ENCODE measurements at places on chromosomes 4 and X. TPM values are rescaled to one million over a fixed set of nuclear protein-coding genes. Genes with fewer than 3 reads are reported as not detected.

DNA sequence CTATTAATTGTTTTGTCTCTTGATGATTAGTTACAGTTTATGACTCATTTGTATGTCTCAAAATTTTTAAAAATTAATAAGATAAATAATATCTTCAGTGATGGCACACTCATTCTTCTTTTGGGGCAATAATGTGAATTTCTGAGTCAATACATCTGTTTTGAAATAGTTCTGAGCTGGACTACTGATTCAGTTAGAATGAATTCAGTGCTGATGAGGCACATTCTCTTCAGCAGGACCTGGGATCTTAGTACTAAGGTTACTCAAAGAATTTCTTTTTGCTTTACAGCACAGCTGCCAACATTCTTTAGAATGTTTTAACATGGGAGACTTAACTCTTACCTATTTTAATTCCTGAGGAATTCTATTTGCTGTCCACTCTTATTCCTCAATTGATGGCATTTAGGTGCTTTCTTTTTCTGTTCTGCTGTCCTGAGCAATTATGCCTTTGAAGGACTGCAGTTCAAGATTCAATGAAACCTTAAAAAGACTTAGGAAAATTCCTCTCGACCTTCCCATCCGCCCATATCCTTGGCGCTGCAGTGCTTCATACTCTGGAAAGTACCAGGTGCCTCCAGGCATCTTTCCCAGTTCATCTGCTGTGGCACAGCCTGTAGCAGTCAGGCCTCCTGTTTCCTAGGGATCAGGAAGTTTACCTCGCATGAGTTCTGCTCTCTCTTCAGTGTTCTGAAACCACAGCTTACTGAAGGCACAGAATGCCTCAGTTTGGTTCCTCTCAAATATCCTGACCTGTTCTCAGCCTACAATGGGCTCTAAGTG, 213.7 kb downstream of the FSTL5 start:
- DNase-seq, result no peak

The VSIG4 gene
- 32.8 TPM for total RNA-seq

The RAB41 gene
- total RNA-seq, result not detected

- no peak for DNase-seq
Measured at GRCh38 chr4:138871555-138871875, 144.1 kb upstream of the NOCT start.

DNA sequence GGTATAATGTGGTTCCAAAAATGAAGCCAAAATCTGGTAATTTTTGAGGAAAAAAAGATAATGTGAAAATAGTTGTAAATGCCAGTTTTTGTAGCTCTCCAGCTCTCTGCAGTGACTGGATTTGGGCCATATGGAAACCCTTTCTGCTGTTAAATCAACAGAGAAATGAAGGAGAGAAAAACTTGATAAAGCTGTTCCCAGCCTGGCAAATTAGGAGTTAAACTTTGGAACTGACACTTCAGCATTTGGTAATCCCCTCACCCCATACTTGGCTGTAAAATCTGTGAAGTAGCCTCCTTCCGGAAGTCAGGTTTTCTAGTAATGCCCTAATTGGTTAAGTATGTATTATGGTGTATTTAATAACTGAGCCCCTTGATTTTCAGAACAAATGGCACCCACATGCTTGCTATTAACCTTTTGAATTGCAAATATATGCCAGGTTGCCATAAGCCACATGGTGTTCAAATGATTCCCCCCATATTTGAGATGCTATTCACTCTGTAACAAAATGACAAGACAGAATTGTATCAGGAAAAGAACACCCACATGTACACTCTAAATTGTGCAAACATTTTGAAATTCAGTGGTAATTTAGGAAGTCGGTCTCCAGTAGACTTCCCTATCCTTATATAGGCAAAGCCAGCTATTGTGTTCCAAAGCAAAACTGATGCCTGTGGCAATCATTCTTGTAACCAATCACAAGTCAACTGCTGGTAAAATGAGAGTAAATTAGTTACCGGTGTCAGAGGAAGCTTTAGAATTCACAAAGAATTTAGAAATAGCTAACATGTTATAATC, 96.3 kb upstream of the ADAMTS3 start:
- no peak for DNase-seq

GRCh38 chr4:3802571-3803474, 36.6 kb downstream of the ADRA2C start:
- no peak for DNase-seq

DNA sequence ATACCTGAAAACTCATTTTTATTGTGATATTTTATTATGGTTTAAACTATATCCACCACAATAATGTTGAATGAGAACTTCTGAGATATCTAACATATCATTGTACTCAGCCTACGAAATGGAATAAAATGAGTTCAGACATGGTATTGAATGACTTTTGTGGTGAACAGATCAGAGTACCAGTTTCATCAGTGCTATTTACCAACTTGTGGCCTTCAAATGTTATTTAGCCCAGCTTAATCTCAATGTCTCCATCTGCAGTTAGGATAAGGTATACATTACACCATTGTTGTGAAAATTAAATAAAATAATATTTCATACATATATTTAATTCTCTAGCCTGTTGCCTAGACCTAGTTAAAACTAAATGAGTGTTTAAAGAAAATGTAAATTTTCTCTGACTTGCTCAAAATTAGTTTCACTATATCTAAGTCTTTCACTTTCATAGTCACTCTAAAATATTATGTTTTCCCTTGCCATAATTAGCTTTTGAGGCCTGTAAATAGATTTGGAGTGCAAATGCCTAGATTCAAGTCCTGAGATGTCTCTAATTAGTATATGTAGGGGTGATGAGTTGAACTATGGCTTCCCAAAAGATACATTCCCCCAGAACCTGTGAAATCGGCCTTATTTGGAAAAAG, 594.2 kb downstream of the STPG2 start:
- no peak for DNase-seq

The CT45A2 gene
- total RNA-seq, result not detected

DNA sequence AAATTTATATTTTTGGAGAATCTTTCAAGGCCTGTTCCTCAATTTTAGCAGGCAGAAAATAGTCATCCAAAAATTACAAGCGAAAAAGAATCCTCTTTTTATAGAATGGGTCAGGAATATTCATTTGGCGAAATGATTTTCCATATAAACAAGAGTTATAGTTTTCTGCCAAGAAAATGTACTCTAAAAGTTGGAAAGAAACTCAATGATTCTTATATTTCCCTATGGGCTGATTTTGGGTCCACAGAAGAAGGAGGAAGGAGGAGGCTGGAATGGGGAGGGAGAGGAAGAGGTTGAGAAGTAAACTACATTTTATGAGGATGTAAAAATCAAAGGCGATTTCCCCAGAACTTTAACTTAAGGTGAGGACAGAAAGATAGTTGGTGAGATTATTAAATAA, 159.3 kb downstream of the DCAF12L1 start:
- DNase-seq, result no peak

GRCh38 chr4:182074810-182075209, 168.4 kb upstream of the TENM3 start:
- DNase-seq, result no peak

DNA sequence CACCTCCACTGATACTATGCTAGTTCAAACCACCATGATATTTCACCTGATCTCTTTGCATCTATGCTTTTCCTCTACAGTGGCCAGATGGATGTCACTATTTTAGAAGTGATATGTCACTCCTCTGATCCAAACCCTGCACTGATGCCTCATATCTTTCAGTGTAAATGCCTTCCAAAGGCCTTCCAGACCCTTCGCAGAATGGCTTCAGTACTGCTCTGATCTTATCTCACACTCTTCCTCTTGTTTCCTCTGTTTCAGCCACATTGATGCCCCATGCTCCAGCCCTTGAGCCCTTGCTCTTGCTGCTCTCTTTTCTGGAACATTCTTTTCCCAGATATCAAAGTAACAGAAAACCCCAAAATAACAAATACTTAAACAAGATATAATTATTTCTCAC, 17.9 kb downstream of the MID1IP1 start:
- no peak for DNase-seq

The MAGEB10 gene
- total RNA-seq, result not detected

DNA sequence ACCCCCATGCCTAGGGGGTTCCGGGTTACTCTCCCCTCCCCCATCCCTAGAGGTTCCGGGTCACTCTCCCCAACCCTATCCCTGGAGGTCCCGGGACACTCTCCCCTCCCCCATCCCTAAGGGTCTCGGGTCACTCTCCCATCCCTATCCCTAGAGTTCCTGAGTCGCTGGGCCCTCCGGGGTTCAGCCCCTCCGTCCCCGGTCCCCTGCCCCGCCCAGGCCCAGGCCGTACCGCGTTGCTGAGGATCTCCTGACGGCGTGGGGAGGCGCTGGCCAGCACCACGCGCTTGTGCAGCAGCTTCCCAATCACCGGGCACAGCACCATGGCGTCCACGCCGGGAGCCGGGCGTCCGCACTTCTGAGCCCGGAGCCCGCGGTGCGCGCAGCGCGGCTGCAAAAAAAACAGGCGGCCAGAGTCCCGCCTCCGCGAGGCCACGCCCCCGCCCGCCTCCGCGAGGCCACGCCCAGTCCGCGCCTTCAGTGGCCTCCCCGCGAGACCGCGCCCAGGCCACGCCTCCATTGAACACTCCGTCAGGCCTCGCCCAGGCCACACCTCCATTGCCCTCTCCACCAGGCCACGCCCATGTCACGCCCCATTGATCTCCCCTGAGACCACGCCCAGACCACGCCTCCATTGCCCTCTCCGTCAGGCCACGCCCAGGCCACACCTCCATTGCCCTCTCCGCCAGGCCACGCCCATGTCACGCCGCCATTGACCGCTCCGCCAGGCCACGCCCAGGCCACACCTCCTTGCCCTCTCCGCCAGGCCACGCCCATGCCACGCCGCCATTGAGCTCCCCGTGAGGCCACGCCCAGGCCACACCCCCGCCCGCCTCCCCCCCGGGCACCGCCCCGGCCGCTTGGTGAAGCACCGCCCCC, at the start of gene ASMTL:
ASMTL (minus strand) TSS at position 394 of the 879 bp plus-strand sequence; CDS start at position 325, 69 bp downstream.
- peak; percentile 100 for DNase-seq

DNA sequence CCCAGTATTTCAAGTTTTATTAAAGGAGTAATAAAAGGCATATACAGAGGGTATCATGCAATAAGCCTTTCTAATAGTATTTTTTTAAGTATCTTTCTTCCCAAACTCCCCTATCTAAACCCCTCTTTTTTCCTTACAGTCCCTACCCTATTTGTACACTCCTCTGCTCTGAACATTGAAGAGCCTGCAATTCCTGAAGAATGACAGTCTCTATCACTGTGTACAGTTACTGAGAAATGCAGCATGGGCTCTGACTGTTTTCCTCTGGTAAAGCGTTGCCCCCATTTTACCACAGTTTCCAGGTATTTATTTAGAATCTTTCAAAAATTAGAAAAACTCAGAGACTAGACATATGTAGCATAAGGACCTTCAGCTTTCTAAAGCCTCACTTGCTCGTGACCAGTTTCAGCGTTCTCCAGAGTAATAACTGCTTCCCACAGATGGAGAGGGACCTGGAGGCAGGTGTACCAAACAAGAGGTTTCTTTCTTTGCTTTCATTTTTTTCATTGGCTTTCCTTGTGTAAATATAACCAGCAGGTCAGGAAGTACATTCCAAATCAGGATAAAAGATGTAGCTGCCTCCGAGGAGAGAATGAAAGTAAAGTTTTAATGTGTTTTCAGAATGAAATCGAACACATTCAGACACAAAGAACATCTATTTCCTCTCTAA, 230.8 kb downstream of the CFAP299 start:
- no peak for DNase-seq

GRCh38 chrX:154317391-154317995, 21.9 kb downstream of the TKTL1 start:
- DNase-seq, result no peak

GRCh38 chr4:148173397-148174017, 268.7 kb downstream of the NR3C2 start:
- no peak for DNase-seq

The IL9R gene
- not detected for total RNA-seq

DNA sequence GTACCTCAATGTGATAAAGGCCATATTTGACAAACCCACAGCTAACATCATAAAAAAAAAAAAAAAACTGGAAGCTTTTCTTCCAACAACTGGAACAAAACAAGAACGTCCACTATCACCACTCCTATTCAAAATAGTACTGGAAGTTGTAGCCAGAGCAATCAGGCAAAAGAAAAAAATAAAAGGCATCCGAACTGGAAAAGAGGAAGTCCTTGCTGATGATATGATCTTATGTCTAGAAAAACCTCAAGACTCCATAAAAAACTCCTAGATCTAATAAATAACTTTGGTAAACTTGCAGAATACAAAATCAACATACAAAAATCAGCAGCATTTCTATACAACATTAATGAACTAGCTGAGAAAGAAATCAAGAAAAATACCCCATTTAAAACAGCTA, 134.3 kb downstream of the TEX11 start:
- no peak for DNase-seq

- no peak for DNase-seq
Measured at GRCh38 chr4:54155936-54156335, 56.0 kb downstream of the GSX2 start.

The ARHGAP24 gene
- total RNA-seq, result 4.0 TPM

The CXCL5 gene
- 1.00 TPM for total RNA-seq

DNA sequence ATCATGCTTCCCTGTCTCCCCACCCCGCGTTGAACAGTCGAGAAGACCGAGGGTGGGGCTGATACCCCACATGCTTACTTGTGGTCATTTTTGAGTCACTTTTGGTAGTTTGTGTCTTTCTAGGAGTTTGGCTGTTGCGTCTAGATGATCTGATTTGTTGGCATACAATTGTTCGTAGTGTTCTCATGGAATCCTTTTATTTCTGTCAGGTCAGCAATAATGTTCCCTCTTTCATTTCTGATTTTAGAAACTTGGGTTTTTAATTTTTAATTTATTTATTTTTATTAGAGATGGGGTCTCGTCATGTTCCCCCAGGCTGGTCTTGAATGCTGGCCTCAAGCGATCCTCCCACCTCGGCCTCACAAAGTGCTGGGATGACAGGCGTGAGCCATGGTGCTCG, 30.9 kb downstream of the SH3TC1 start:
- peak; percentile 16 for DNase-seq

Data from right lobe of liver (tissue), 6 donors.